ENCODE measurements at places on chromosomes 4 and X.

- no peak overlapping the region for H3K4me3 ChIP-seq
- H3K27me3 ChIP-seq, result no peaks in the 10 kb centered on the region
- no peaks in the 10 kb centered on the region for H3K36me3 ChIP-seq
- no peak overlapping the region for H3K27ac ChIP-seq
Observed at GRCh38 chr4:138010639-138011038, 231.5 kb downstream of the SLC7A11 start.

DNA sequence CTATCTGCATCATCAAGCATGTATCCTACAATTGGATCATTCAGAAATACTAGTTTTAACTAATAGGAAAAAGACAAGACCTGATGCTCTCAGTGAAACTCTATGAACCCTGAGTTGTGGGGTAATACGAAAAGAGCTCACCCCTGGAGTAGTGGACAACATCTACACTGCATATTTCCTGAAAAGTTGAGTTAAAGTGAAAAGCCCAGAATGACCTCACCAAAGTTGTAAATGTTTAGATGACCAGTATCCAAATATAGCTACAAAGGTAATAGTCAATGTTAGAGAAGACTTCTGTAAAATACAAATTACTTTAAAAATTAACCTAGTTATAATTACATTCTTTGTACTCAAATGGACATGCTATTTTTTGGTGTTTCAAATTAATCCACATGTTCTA, 52.8 kb upstream of the SRPX start:
- no peaks in the 10 kb centered on the region for H3K27me3 ChIP-seq
- H3K36me3 ChIP-seq, result no peaks in the 10 kb centered on the region
- no peaks in the 10 kb centered on the region for H3K4me1 ChIP-seq
- no peak overlapping the region for H3K27ac ChIP-seq
- no peak for DNase-seq

GRCh38 chr4:53688186-53688790, 97.0 kb upstream of the LNX1 start:
- H3K27ac ChIP-seq, result no peak overlapping the region
- DNase-seq, result no peak

DNA sequence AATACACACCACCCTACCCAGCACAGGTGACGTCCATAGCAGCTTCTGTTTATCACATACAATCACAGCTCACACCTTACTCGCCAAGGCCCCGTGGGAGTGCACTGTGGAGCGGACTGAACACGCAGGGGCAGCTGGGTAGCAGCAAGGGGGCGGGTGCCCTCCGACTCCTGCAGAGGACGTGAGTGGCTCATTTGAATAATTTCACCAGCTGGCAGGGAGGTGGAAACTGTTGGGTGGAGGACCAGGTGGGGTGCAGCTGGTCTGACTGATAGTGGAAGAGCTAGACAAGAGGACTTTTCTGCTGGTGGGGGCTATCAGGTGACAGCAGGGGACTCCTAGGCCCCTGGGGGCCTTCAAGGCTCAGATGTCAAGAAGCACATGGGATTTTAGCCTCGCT, 16.3 kb downstream of the MAN2B2 start:
- H3K27me3 ChIP-seq, result no peaks in the 10 kb centered on the region
- DNase-seq, result no peak
- H3K4me3 ChIP-seq, result no peak overlapping the region

DNA sequence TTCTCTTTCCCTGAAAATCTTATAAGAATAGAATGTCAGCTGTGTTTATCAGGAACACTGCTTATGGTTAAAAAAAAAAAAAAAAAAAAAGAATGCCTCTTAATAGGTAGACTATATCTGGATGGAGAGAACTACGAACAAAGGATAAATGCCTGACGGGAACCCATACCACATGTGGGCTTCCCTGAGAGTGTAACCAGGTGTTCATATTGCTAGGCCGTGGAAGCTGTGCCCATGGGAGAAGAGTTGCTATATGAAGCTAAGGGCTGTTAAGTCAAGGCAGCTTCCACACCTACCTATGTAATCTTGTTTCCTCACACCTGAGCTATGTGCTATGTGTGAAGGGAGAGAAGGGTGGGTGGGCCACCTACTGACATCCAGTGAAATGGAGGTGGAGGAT, 27.3 kb downstream of the TMEM184C start:
- no peaks in the 10 kb centered on the region for H3K27me3 ChIP-seq
- H3K4me3 ChIP-seq, result no peak overlapping the region
- H3K4me1 ChIP-seq, result no peaks in the 10 kb centered on the region
- DNase-seq, result no peak
- no peaks in the 10 kb centered on the region for H3K36me3 ChIP-seq
- no peak overlapping the region for H3K27ac ChIP-seq

DNA sequence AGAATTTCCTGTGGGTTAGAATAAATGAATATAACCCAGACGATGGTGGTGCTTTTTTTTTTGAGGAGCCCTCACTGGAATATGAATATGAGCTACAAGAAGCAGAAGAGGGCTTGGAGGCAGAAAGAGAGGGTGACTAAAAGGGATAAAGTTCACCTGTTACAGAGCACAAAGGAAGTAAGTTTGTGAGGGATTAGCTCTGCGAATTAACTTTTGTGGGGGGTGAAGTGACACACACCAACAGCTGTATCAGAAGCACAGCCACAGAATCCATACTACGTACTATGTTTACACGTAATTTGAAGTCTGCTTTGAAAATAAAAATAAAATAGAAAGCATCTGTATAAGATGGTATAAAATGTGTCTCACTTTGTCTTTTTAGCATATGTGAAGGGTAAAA, 963.6 kb upstream of the DIAPH2 start:
- H3K27ac ChIP-seq, result no peak overlapping the region
- DNase-seq, result no peak
- no peaks in the 10 kb centered on the region for H3K27me3 ChIP-seq

DNA sequence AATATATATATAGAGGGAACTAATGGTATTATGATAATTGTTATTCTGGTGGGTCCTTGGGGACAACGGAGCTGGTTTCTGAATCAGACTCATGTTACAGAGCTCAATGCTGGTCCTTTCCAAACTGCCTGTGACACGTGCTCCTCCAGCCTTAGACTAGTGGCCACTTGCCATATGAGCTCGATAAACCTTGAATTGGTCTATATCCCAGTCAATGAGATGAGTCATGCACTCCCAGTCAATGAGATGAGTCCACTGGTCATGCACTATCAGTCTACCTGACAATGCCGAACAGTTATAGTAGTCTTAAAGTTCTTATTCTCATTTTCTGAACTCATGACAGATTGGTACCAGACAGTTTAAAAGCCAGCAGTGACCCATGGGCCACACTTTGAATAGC, 325.2 kb downstream of the LDB2 start:
- H3K36me3 ChIP-seq, result no peaks in the 10 kb centered on the region

DNA sequence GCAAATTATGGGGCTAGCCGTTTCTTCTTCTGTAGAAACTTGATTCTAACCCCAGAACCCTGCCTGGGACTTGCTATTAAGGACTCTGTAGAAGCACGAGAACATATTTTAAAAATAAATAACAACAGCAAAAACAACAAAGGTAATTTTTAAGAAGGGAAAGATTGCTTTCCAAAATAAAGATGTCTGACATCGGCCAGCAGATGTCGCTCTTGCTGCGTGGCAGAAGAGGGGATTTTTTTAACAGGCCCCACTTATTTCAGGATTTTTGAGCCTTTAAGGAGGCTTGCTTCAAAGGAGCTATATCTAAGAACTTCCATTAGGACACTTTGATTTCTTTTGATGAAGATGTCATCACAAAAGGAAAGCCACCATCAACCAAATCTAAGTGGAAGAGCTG, 62.8 kb upstream of the EGFL6 start:
- H3K4me3 ChIP-seq, result no peak overlapping the region
- no peaks in the 10 kb centered on the region for H3K27me3 ChIP-seq
- H3K4me1 ChIP-seq, result no peaks in the 10 kb centered on the region

DNA sequence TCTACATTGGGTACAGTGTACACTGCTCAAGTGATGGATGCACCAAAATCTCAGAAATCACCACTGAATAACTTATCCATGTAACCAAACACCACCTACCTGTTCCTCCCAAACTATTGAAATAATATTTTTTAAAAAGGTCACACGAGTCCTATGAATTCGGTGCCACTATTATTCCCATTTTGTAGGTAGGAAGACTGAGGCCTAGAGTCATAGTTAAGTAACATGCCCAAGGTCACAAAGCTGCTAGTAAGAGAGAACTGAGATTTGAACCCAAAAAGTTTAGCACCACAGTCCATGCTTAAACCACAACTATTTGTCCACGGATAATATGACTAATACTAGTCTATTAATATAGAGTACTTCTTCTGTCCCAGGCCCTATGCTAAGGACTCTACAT, 2.7 kb downstream of the ARHGEF6 start:
- H3K27me3 ChIP-seq, result no peaks in the 10 kb centered on the region
- peaks cover 35% of the 10 kb centered on the region for H3K4me1 ChIP-seq
- H3K36me3 ChIP-seq, result no peaks in the 10 kb centered on the region

GRCh38 chrX:52556741-52557140, 39.9 kb upstream of the XAGE1B start:
- no peak overlapping the region for H3K4me3 ChIP-seq
- no peak for DNase-seq
- H3K27ac ChIP-seq, result no peak overlapping the region
- no peaks in the 10 kb centered on the region for H3K27me3 ChIP-seq

GRCh38 chr4:183306811-183307210, 13.3 kb downstream of the CLDN22 start:
- H3K27ac ChIP-seq, result no peak overlapping the region
- H3K4me1 ChIP-seq, result no peaks in the 10 kb centered on the region
- H3K4me3 ChIP-seq, result no peak overlapping the region
- H3K27me3 ChIP-seq, result no peaks in the 10 kb centered on the region

- H3K27ac ChIP-seq, result no peak overlapping the region
- H3K27me3 ChIP-seq, result no peaks in the 10 kb centered on the region
- H3K4me3 ChIP-seq, result no peak overlapping the region
- H3K36me3 ChIP-seq, result no peaks in the 10 kb centered on the region
- DNase-seq, result no peak
Observed at GRCh38 chrX:104697294-104697693, 131.3 kb downstream of the IL1RAPL2 start.

GRCh38 chr4:98491899-98492559, 166.4 kb downstream of the TSPAN5 start:
- no peaks in the 10 kb centered on the region for H3K36me3 ChIP-seq
- no peaks in the 10 kb centered on the region for H3K27me3 ChIP-seq
- no peak for DNase-seq
- H3K4me3 ChIP-seq, result no peak overlapping the region
- no peak overlapping the region for H3K27ac ChIP-seq

DNA sequence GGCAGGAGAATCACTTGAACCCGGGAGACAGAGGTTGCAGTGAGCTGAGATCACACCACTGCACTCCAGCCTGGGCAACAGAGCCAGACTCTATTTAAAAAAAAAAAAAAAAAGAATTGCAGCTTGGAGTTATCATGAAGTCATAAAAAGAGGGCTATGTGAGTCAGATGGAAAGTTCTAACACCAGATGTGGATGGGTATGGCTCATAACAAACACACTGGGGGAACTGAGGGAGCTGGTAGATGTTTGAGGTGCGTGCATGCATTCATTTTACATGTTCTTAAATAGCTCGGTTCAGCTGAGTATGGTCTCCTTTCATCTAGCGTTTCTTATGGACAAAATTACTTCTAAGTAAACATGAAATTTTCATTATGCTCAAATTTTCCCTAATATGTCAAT, 11.7 kb downstream of the TRMT2B start:
- H3K4me1 ChIP-seq, result no peaks in the 10 kb centered on the region
- DNase-seq, result no peak
- no peak overlapping the region for H3K4me3 ChIP-seq
- no peak overlapping the region for H3K27ac ChIP-seq
- H3K27me3 ChIP-seq, result no peaks in the 10 kb centered on the region

GRCh38 chr4:21385706-21386105, 562.9 kb downstream of the KCNIP4 start:
- no peak for DNase-seq
- no peaks in the 10 kb centered on the region for H3K36me3 ChIP-seq
- no peak overlapping the region for H3K4me3 ChIP-seq
- H3K27me3 ChIP-seq, result no peaks in the 10 kb centered on the region
- H3K27ac ChIP-seq, result no peak overlapping the region

DNA sequence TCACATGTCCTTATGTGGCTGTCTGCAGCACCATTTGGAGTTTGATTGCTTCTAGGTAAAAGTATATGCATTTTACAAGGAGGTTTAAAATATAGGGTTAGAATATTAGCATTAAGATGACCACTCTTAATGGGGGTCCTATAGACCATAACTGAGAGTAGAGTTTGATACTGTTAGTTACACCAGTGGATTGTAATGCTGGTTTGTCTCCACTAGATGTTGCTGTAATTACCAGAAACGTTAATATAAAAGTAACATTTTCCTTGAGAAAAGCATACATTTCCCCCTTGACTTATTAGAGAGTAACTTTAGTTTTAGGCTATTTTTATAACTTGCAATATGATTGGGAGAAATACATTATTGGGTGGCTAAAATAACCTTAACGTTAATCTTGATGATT, 93.0 kb downstream of the ZXDA start:
- no peak overlapping the region for H3K27ac ChIP-seq
- no peaks in the 10 kb centered on the region for H3K36me3 ChIP-seq
- H3K27me3 ChIP-seq, result no peaks in the 10 kb centered on the region
- H3K4me1 ChIP-seq, result no peaks in the 10 kb centered on the region
- no peak for DNase-seq

GRCh38 chrX:94515009-94515408, 841.0 kb downstream of the FAM133A start:
- H3K4me3 ChIP-seq, result no peak overlapping the region
- H3K27ac ChIP-seq, result no peak overlapping the region
- H3K36me3 ChIP-seq, result no peaks in the 10 kb centered on the region
- no peak for DNase-seq
- H3K4me1 ChIP-seq, result no peaks in the 10 kb centered on the region

GRCh38 chr4:183960046-183960420, 54.9 kb downstream of the STOX2 start:
- H3K27ac ChIP-seq, result no peak overlapping the region
- peaks cover 18% of the 10 kb centered on the region for H3K4me1 ChIP-seq
- H3K36me3 ChIP-seq, result no peaks in the 10 kb centered on the region
- DNase-seq, result no peak

GRCh38 chr4:25089051-25089763, 58.5 kb upstream of the LGI2 start:
- H3K4me1 ChIP-seq, result no peaks in the 10 kb centered on the region
- H3K36me3 ChIP-seq, result no peaks in the 10 kb centered on the region
- no peak overlapping the region for H3K4me3 ChIP-seq
- H3K27ac ChIP-seq, result no peak overlapping the region
- no peaks in the 10 kb centered on the region for H3K27me3 ChIP-seq
- no peak for DNase-seq
